Mesenteric fat pad (tissue), 1 donor: ENCODE measurements at places on chromosomes 7 and 10. TPM values are rescaled to one million over a fixed set of nuclear protein-coding genes. Genes with fewer than 3 reads are reported as not detected.

DNA sequence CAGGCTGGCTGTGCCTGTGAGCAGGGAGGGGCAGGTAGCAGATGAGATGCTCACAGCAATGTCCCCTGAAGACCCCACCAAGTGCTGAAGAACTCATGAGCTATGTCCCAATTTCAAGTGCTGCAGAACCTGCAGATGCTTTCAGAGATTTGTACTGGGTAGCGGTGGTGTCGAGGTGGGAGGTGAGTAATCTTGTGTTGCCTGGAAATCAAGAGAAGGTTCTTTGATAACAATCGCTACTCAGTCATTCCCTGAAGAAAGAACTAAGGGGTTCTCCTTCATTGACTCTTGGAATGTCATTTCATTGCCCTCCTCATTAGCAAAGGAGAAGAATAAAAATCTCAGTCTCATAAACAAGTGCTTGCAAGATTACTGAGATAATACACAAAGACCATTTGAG, 246.4 kb downstream of the EMX2 start:
- no peak for DNase-seq

GIMAP5 gene
- 26.6 TPM for total RNA-seq

DNA sequence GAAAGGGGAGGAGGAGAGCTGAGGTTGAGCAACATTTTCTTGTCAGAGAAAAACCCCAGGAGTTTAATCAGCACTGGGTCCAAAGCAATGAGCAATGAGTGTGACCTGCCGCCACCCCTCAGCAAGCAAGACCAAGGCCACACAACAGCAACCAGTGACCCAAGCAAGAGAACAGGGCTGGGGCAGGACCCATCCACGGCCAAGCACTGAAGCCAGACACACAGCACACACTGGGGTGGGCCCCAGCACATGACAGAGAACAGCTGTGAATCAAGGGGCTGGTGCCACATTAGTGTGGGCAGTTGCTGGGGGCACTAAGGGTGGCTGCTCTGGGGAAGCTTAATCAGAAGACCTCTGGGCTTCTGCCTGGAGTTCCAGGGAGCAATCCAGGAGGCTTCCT, 16.2 kb downstream of the TMEM72 start:
- DNase-seq: no peak

- DNase-seq: no peak
These were observed 106.2 kb downstream of the SAMD9 start for GRCh38 chr7:93011351-93012294.
